Activated CD8-positive, alpha-beta T cell treated with anti-CD3 and anti-CD28 coated beads for 36 hours (primary cell): ENCODE measurements at places on chromosomes 5 and 9. TPM values are rescaled to one million over a fixed set of nuclear protein-coding genes. Genes with fewer than 3 reads are reported as not detected.

The ADCY2 gene
- total RNA-seq = not detected

GRCh38 chr9:21043841-21044240 is 12.4 kb upstream of the HACD4 start:
- no peaks in the 10 kb centered on the region for H3K27me3 ChIP-seq
- no peak overlapping the region for H3K4me3 ChIP-seq
- no peak overlapping the region for H3K27ac ChIP-seq
- peaks cover 8% of the 10 kb centered on the region for H3K4me1 ChIP-seq
- H3K36me3 ChIP-seq = no peaks in the 10 kb centered on the region

DNA sequence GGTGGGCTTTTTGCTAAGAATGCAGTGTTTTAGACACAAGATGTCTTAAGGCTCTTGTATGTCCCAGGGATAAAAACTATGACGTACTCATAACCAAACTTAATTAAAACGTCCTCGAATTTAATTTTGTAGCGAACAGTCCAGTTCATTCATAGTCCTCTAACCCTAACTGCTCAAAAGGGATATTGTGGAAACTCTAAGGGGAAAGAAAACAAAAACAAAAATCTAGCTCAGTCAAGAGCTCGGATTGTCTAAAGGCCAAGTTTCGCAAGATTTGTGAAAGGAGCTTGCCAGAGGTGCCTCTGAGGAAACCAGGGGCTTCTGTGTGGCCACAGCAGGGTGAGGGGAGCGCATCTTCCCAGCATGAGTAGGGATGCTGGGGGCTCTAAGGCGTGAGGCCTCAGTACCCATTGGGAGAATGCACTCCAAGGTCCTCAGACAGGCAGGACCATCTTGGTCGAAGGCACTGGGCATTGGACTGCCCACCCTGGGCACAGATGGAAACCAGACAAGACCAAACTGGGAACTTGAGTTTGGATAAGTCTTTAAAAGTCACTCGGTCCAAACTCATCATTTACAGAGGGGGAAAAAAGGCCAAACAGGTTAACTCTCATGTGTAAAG is 71.8 kb downstream of the PRRT1B start:
- H3K27ac ChIP-seq = no peak overlapping the region
- no peaks in the 10 kb centered on the region for H3K27me3 ChIP-seq
- DNase-seq = no peak
- H3K4me3 ChIP-seq = no peak overlapping the region

DNA sequence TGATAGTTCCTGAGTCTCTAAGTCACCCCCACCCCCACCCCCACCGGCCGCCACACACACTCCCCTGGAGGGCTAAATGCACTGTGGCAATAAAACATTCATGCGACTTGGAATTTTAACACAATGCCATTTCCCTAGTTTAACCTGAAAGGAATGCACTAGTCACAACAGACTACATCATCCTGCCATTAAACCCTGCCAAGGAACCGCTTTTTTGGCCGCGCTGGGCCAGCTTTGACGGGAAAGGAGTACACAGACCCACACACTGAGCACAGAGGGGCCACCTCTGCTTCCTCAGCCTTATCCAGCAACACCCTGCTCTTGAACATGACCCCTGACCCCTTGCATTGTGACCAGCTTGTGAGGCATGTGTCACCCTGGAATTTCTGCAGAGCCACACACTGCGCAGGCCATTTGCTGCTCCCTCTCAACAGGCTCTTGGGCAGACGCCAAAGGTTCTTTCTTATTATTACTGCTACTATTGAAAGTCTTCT is 165.3 kb downstream of the BNC2 start:
- H3K4me1 ChIP-seq = no peaks in the 10 kb centered on the region
- peaks cover 4% of the 10 kb centered on the region for H3K27me3 ChIP-seq
- no peak overlapping the region for H3K27ac ChIP-seq

DNA sequence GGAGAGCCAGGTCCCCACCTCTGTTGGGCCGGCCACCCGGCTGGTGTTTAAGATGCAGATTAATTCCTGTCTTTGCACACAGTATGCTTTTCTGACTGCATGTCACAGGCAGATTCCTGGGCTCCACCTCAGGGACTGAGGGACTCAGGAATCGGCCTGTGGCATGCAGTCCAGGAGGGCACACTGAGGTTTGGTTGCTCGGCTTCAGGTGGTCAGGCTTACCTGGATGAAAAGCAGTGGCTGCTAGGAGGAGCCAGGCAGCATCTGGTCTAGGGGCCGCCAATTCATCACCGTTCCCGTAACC is 1.1 kb downstream of the WDR5 start:
- DNase-seq = no peak
- peak overlapping the region; percentile 88 for H3K4me3 ChIP-seq
- peaks cover 28% of the 10 kb centered on the region for H3K4me1 ChIP-seq
